Neural progenitor cell (in vitro differentiated cells): ENCODE measurements at places on chromosomes 13 and 19.

DNA sequence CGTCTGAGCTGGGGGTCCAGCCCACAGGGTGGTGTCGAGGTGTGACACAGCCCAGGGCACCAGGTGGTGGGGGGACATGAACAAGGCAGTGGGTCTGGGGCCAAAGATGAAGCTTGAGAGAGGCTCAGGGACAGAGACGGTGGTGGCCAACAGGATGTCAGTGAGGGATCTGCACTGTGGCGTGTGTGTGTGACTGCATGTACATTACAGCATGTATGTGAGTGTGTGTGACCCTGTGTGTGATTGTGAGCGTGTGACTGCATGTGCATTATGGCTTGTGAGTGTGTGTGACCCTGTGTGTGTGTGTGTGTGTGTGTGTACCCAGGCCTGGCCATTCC is 1.6 kb downstream of the ADAMTS10 start:
- no peak for DNase-seq

- no peak for DNase-seq
Measured at GRCh38 chr19:27868007-27868406, 1344.9 kb downstream of the UQCRFS1 start.

GRCh38 chr13:46684287-46685001 is 112.5 kb downstream of the ESD start:
- DNase-seq, result peak; percentile 69

- DNase-seq, result no peak
Measured at GRCh38 chr19:53147645-53148044, 11.2 kb downstream of the ZNF347 start.

DNA sequence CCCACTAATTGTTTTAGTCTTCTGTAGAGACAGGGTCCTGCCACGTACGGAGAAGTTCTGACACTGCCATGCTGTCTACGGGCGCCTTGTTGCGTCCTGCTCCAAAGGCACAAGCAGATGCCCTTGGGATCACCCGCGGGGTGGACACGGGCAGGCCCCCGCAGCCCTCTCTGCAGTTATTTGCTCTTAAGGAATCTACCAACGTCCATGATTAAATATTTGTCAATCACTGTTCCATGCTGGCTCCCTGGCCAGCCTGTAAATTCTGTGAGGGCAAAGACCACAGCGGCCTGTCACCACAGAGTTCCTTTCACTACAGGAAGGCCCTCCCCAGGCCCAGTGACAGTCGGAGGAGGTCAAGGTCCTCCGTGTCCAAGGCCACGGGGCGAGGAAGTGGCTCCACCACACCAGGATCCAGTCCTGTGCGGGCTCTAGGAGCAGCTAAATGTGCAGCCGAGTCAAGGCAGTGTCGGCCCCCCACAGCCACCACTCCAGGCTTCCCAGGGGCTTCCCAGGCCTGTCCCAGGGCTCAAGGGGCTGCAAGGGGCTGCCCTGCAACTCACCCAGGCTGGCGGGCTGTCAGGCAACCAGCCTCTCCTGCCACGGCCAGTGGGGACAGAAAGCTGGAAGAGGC is 2.1 kb downstream of the RNF126 start:
- no peak for DNase-seq

GRCh38 chr13:51331354-51331861 is 8.1 kb upstream of the SERPINE3 start:
- DNase-seq, result no peak

GRCh38 chr13:113527272-113527958 is 36.9 kb upstream of the DCUN1D2 start:
- DNase-seq, result no peak

GRCh38 chr13:49421391-49421790 is 22.5 kb downstream of the CAB39L start:
- peak; percentile 43 for DNase-seq

GRCh38 chr13:57629391-57629804 is 2.1 kb upstream of the PCDH17 start:
- no peak for DNase-seq

DNA sequence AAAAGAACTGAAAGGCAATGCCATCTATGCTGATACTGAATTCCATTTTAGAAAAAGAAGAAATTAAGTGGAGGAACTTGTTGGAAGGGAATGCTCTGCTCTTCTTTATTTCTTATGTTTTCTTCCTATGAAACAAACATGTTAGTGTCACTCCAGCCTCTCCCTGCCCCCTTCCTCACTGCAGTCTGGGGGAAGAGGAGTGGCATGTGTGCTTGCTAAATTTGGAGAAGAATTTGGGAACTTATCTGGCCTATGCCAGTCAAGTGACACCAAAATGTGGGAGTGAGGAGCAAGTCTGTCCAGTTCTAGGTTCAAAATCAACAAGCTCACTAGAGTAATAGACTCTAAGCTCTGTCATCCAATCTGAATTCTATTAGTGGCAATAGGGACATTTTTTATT is 214.6 kb downstream of the RBM26 start:
- no peak for DNase-seq

GRCh38 chr19:51097166-51097738 is 11.0 kb downstream of the CTU1 start:
- DNase-seq, result peak; percentile 70

- no peak for DNase-seq
Measured at GRCh38 chr13:31965361-31966066, 66.1 kb upstream of the FRY start.

DNA sequence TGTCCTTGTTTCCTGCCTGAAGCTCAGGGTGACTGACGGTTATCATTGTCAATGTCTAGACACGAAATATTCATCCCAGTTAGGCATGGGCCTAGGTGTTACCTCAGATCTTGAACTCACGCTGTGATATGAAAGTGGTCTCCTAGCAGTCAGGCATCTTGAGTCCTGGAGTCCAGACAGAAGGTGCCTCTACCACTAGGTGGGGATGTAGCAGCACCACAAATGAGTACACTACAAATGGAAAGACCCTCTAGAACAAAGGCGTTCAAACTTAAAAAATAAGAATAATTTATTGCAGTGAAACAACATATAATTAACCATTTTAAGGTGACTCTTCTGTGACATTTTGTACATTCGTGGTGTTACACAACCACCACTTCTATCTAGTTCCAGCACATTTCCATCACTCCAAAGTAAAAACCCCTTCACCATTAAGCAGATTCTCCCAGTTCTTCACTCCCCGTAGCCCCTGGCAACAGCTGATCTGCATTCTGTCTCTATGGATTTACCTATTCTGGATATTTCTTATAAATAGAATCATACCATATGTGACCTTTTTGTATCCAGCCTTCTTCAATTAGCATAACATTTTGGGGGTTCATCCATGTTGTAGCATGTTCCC is 11.9 kb upstream of the FRY start:
- DNase-seq, result peak; percentile 76

GRCh38 chr19:29489172-29489951 is 36.4 kb upstream of the VSTM2B start:
- no peak for DNase-seq

- DNase-seq, result no peak
Measured at GRCh38 chr19:13583114-13583513, 76.8 kb upstream of the CACNA1A start.

DNA sequence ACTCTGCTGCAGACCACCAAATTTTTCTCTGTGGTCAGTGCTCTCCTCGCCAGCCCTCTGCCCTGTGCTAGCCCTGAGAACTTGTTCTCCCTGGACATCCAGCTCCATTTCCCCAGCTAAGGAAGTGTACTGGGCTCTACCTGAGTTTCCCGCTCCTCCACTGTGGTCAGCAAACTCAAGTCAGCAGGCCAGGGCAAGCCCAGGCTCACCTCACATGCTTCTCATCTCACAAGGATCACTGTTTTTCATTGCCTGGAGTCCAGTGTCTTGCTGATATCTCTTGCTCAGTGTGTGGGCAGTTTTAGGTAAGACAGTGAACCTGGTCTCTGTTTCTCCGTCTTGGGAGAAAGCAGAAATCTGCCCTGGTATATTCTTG is 201.4 kb downstream of the FOXO1 start:
- DNase-seq, result no peak

- no peak for DNase-seq
Measured at GRCh38 chr13:48216204-48216711, 16.7 kb upstream of the ITM2B start.

DNA sequence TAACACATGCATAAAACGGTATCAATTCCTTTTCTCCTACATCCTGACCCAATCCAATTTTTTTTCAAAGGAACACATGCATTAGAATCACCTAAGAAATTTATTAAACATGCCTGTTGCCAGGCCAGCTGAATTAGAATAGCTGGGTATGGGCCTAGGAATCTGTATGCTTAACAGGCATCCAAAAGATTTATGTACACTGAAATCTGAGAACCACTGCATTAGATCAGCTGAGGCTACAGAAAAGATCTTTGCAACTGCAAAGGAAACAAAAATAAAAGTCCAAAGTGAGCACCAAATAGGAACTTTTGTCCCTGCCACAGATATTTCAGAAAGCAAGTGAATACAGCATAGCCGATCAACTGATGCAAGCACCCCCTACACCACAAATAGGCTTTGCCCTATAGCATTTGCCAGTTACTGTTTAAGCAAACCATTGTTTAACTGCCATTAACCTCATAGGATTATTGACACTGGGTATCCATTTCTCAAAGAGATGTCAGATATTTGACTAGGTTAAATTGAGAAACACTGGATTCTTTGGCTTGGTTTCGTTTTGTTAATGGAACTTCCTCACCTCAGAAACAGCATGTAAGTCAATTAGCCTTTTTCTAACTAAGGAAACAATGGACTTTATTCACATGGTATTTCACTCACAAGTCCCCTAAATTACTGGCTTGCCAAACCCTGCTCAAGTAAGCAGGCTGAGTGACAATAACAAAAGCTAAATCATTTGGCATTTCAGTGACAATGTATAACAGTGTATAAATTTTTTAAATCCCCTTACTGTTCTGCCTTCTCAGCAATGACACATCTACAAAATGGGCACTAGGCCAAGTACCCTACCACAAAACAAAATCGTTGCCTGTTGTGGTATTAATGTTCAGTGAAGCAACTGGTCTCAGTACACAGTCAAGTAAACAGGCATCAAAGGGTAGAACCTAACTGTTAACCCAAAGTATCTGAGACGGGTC is 67.8 kb downstream of the SUCLA2 start:
- peak; percentile 29 for DNase-seq

DNA sequence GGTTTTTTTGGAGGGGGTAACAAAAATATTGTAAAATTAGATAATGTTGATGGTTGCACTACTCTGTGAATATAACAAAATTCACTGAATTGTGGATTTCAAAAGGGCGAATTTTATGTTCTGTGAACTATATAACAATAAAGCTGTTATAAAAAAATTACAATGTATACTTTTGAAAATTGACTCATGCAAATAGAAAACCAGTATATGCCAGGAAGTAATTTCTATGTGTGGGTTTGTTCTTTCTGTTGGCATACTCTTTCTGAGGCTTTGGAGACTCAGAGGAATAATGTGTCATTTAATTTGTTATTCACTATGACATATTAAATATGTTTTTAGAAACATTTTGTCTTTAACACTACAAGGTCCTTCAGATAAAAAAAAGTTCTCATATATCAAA is 310.1 kb downstream of the GPC5 start:
- no peak for DNase-seq

DNA sequence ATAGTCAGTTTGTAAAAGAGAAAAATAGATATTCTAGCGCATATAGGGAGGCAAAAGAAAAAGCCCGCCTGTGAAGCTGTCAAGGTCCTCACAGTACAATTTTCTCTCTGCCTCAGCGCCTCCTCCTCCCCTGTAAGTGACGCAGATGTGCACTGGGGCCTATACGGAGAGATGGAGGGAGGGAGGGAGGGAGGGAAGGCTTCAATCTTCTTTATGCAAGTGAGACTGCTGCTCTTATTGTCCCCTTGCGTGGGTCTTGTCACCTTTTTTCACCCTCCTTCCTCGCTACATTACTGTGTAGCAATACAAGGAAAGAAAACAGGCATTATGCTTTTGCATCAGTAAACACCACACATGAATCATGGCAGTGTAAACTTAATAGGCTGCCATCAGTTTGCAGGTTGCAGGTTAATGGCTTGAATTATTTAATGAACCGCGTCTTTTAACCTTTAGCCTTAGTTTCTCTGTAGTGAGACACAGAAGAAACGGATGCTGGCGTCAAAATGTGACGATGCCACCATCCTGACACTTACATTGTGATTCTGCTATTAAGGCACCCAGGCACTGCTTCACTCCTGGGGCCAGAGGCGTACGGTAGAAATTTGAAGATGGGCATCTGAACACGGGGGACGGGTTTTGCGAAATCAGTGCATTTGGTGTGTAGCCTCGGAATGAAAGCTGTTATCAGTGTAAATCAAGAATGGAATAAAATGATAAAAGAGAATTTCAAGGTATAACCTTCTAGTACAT is at the start of gene KLHL1:
TSS of gene KLHL1 (minus strand) at position 97 of the 750 bp plus-strand sequence. CDS start 753 bp downstream, outside the sequence.
- DNase-seq, result peak; percentile 28

- DNase-seq, result no peak
Measured at GRCh38 chr19:39384839-39385568, 5.9 kb downstream of the PAF1 start.

DNA sequence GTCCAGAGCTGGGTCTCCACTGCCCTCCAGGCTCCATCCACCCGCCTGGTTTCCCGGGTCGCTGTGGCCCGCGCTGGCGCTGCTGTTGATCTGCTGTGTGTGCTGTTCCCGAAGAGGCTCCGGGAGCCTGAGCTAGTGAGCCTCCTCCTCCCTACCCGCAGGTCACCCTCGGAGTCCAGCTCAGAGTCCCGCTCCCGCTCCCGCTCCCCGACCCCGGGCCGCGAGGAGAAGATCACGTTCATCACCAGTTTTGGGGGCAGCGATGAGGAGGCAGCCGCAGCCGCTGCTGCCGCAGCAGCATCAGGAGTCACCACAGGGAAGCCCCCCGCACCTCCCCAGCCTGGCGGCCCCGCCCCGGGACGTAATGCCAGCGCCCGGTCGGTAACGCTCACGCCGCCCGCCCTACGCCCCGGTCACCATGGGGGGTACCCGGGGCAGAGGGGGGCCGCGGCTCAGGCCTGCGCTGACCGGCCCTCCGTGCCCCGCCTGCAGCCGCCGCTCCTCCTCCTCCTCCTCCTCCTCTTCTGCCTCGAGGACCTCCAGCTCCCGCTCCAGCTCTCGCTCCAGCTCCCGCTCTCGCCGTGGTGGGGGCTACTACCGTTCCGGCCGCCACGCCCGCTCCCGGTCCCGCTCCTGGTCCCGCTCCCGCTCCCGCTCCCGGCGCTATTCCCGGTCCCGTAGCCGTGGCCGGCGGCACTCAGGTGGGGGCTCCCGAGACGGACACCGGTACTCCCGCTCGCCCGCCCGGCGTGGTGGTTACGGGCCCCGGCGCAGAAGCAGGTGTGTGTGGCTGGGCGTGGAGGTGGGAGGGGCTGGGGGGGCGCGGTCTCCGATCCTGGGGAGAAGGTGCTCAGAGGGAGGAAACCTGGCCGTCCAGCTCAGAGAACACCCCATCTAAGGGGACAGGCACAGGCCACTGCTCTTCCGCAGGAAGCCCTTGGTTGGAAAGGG is 12.2 kb downstream of the ZNF296 start:
- DNase-seq, result no peak
